ENCODE measurements at places on chromosomes 5 and 9.
A peak's percentile ranks its signal among the peaks of the same experiment; 100 is the strongest.

GRCh38 chr5:74224331-74224730 is 416.2 kb downstream of the ENC1 start:
- DNase-seq = no peak

DNA sequence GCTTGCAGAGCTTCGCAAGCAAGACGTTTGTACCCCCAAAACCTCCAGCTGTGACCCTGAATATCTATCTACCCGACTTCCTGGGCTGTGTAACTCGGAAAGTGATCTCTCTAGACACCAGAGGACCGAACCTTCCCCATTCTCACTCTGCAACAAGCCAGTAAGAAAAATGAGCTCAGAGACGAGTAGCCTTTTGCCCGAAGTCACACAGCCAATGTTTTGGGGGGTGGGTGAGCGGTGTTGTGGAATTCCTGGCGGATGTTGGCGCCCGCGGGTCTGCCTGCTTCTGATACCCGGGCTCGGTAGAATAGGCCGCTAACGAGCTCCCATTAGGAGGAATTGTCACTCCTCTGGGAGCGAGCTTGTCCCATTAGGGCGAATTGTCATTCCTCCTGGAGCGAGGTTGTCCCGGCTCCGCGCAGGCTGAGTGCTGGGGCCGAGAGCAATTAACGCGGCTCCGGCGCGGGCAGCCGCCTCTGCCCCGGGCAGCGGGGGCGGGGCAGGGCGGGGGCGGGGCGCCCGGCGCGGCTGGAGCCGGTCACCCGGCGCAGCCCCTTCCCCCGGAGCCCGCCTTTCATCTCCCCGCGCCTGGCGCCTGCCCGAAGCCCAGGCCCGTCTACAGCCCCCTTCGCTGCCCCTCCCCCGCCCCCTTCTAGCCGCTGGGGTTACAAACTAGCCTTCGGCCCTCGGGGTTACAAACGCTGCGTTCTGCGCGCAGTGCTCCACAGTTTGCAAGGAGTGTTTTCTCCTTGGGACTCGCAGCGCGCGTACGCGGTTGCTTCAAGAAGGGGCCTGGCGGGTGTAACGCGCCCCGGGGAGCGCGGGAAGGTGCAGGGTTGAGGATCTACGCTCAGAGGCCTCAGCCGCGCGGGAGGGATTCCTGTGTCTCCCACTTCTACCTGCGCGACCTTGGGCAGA is 3.5 kb upstream of the MSX2 start:
- no peak for DNase-seq

DNA sequence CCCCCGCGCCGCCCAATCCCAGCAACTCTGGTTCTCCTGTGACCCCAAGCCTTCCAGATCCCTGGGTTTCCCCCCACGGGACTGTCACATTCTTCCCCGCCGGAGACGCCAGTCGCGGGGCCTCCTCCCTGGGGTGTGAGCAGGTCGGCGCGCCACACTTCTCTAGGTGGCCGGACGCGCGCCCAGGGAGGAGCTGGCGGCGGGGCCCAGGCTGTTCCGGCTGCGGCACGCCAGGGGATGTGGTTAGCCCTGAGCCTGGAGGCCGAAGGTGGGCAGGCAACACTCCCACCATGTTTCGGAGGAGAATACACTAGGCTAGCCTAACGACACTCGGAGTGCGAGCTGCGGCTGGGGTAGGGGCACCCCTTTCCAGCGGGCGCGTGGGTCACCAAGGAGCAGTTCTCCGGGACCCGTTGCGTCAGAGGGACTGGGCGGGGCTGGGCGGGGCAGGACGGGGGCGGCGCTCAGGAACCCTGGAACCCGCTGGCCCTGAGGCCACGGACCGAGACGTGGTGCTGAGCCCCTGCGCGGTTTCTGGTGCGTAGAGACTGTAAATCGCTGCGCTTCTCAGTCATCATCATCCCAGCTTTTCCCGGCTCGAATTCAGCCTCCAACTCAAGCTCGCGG is at the start of gene SLC27A6:
Gene SLC27A6 (plus strand): TSS at position 478 of the 627 bp plus-strand sequence. CDS start 650 bp downstream, outside the sequence.
- DNase-seq = peak; percentile 68

DNA sequence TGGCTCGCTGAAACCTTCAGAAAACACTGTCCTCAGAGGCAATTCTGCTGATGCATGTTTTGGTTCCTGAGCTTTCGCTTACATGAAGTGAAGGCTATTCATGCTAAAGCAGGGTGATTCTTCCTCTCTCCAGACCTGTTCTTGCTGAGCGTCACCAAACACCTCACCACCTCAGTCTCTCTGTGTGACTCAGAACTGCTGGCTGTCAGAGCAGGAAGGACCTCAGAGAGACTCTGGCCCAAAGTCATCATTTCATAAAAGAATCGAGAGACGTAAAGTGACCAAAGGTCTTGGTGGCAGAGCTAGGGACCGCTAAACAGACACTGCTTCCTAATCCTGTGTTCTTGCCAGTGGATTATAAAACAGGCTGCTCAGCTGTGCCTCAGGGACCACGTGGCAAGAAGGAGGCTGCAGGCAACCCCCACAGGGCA is 73.8 kb downstream of the LHFPL2 start:
- no peak for DNase-seq

DNA sequence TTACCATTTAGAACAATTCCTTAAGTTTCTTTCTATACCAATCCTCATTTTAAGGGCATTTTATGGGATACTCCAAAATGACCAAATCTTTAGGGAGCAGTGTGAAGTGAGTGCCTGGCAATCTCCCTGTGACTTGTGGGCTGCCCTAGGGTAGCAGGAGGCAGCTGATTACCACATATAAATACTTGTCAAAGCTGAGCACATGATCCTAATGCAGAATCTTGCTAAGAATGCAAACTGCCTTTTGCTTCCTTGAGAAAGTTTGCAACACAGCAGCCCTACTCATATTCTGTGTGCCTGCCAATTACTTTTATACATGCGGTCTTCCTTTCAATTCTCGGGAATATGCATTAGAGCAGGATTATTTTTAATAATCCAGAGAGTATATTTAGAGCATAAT is 18.2 kb upstream of the NREP start:
- no peak for DNase-seq

DNA sequence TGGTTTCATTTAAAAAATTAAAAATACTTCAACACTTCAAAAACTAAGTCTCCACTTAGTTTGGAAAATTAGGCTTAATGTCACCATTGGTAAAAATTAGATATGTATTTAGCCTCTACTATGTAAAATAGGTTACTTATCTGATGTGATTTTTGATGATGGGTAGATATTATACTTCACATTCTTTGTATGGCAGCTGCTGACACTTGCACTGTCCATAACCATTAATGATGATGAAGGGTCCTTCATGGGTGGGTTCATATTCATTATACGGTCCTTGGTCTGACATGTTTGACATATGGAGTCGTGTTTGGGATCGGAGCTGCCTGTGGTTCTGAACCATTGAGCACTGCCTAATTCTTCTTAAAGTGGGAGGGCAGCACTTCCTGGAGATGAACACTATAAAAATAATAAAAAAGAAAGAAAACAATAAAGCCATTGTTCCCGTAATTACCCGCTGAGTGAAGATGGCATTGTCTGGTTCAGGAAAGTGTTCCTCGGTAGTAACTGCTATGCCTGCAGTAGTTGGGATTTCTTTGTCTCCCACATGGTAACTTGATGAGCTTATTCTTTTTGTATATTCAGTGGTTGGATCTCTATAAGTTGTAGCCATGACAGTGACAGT is 2.2 kb downstream of the LRRTM2 start:
- no peak for DNase-seq

DNA sequence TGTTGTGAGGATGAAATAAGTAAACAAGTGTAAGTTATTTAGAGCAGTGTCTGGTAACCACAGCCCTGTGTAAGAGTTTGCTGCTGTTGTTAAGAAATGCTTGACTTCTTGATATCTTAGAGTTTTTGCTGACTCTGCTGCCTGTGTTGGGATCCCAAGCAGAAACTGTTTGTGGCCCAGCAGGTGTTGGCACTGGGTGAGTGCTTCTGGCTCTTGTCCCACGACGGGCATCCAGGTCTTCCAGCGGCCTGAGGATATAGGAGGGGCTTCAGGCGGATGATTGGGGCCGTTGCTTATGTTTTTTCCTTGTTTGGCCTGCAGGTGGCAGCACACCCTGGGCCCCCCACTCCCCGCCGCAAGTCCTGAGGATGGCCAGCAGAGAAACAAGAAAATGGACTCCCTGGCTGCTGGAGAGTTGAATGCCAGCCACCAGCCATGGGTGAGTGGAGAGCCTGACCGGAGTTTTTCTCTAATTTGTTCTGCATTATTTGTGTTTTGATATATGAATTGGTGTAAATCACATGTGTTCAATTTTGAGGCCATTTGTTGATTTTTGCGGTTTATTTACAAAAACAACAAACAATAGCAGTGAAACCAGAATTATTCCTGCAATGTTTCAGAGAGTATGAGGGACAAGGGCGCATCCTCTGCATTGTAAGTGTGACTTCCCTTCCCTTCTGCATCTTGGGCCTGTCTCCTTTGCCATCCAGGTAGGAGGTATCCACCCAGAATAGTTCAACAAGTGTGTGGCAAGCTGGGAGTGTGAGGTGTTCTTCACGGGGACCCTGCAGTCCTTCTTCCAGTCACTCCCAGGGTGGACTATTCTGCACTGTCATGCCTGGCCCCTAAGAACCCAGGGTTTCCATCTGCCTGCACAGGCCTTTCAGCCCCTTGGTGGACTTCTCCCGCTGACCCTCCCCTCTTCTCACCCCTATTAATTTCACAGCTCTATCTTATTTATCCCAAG is 50.3 kb downstream of the SLC22A5 start:
- peak; percentile 74 for DNase-seq

DNA sequence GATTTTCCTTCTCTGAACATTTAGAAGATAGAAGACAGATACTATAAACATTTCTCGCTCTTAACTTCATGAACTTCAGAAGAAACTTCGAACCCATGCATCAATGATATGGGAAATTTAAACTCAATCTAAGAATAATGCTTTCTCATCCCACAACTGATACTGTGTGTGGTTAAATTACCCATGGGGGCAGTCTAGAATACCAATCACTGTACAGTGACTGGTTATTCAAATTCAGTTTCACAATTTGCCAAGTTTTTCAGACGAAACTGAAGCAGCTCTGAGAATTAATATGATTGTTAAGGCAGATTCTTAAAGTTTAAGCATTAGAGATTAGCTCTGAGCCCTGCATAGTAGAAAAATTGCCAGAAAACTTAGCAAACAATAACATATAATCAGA is 431.0 kb downstream of the SH3GL2 start:
- no peak for DNase-seq

DNA sequence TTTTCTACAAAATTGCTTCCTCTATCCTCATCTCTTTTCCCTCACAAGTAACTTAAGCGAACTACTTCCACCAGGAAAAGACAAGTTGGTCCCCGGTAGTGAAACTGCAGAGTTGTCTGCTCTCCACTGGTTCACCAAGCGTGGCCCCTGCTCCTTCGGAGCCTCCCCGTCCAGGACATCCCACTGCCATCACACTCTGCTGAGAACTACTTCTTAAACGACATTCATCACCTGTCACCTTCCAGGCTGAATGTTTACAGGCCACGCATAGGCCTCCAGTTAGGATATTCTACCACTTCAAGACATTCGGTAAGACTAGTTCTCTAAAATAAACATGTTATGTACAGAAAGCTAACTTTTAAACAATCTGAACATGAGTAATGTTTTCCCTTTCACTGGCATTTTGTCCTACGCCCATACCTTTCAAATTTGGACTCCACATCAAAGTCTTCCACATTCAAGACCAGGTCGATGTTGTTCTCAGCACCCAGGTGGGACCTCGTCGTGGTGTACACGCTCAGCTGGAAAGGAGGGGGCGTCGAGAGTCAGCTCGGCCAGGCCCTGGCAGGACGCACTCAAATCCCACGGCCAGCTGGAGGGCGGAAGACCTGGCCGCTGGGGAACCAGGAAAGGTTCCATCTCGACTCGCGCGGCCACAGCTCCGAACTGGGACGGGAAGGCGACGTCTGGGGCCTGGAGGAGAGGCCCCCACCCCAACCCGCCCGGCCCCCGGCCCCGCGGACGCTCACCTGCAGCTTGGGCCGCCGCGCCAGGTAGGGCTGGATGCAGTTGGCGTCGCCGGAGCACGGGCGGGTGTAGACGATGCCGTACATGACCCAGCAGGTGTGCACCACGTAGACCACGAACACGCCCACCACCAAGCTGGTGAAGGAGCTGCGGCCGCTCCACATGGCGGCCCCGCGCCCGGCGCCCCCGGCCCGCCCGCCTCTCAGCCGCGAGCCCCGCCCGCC is 683 bp downstream of the CLPTM1L start:
- peak; percentile 26 for DNase-seq

DNA sequence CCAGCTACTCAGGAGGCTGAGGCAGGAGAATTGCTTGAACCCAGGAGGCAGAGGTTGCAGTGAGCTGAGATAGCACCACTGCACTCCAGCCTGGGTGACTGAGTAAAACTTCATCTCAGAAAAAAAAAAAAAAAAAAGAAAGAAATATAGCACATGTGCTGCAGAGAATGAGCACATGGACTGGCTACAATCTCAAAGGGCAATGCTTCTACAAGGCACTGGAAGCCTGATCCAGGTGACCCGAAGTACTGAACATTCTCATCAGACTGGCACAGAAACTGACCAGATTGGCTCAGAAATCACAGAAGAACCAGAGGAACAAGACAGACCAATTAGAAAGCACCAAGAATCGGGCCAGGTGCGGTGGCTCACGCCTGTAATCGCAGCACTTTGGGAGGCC is 4.8 kb downstream of the DYNC2I2 start:
- DNase-seq = no peak

- DNase-seq = no peak
These were observed 33.5 kb downstream of the ANXA6 start for GRCh38 chr5:151123897-151124751.

DNA sequence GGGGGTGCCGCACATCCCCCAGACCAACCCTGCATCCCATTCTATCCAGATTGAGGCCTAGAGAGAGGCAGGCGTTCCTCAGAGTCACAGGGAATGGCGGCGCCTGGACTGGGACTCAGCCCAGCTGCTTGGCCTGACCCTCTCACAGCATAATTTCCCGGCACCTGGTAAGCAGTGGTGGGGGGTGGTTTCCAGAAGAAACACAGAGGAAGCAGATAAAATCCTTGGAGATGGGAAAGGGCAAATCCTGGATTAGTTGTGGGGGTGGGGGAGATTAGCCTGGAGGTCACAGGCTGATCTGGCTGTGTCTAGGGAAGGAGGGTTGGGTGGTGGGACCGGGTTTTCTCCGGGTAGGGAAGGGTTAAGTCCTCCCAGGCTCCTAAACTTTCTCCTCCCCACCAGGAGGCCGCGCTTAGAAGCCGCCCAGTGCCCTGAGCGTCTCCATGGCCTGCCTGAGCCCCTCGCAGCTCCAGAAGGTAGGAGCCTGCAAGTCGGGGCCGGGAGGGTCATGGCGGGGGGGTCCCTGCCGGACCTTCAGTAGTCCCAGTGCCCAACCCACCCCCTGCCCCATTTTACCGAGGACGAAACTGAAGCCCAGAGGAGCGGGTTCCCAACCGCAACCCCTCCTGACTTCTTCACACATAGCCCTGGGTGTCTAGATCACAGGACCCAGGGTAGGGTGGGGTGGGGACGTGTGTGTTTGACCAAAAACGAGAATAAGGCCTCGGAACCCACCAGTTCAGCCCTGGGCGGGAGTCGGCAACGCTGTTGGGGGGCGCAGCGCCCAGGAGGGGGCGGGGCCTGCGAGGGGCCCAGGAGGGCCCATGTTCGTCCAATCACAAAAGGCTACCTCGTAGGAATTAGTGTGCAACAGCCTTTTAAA is 1.3 kb downstream of the PHYHD1 start:
- peak; percentile 34 for DNase-seq

GRCh38 chr9:99859243-99859980 is 37.7 kb downstream of the NR4A3 start:
- no peak for DNase-seq

Data from large intestine (tissue), 12 donors.